ENCODE measurements at places on chromosomes 2 and 18. TPM values are rescaled to one million over a fixed set of nuclear protein-coding genes. Genes with fewer than 3 reads are reported as not detected.

DNA sequence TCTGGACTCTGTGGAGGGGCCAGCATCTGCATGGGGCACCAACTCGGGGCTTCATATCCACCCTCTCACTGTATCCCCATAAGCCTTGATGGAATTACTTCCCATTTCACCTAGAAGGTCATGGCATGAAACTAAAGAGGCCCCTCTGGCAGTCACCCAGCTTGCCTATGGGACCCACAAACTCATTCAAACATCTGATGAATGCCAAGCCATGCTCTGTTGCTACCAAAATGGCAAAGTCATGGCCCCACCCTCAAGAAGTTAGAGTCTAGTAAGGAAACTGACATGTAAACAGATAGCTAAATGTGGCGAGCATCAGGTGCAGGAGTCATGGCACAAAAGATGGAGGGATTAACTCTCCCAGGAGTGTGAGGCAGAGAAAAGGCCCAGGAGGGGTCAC, 14.5 kb downstream of the CYB5A start:
- DNase-seq = no peak

- DNase-seq = peak; percentile 45
Measured at GRCh38 chr2:234550511-234551107, 53.7 kb upstream of the ARL4C start.

DNA sequence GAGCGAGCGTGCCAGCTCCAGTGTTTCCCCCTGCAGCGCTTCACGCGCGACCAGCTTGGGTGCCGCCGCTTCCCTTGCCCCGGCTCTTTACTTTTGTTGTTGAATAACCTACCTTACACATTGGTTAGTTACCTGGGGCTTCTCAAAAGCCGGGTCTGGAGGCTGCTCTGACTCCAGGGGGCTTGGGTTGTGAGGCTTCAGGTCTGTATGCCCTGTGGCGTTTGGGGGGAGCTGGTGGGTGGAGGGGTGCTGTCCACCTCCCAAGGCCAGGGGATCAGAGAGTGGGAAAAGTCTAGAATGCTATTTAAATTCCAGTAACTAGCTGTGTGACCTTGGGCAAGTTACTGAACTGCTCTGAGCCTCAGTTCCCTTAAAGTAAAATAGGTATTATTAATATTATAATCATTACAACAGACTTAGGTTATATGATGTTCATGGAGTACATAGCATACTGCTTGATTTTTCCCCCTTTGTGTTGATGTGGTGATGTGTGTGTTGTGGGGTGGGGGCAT, 770 bp downstream of the LYPD6B start:
- DNase-seq = no peak

- DNase-seq = peak; percentile 67
Measured at GRCh38 chr2:38508311-38509039, 94.3 kb downstream of the HNRNPLL start.

GRCh38 chr18:48663931-48664847, 125.4 kb downstream of the CTIF start:
- DNase-seq = peak; percentile 22

- DNase-seq = no peak
Measured at GRCh38 chr2:75915851-75916634, 205.3 kb upstream of the GCFC2 start.

- DNase-seq = no peak
Measured at GRCh38 chr2:28835781-28836180, 25.1 kb downstream of the SPDYA start.

DNA sequence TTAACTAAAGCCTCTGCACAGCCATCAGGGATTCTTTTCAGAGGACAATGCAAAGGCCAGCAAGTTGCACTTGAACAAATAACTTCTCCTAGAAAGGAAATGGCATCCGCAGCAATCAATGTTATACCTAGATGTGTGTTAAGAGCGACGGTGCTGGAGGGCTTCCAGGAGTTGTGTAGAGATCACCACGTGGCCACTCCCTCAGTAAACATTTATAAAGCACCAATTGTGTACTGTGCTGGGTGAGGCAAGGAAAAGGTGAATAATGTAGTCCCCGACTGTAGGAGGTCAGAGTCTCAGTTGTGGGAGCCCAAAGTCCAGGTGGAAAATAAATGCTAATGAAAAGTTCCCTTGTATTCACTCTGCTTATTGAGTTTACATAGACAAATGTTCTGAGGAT, 135.0 kb downstream of the ALK start:
- DNase-seq = no peak

DNA sequence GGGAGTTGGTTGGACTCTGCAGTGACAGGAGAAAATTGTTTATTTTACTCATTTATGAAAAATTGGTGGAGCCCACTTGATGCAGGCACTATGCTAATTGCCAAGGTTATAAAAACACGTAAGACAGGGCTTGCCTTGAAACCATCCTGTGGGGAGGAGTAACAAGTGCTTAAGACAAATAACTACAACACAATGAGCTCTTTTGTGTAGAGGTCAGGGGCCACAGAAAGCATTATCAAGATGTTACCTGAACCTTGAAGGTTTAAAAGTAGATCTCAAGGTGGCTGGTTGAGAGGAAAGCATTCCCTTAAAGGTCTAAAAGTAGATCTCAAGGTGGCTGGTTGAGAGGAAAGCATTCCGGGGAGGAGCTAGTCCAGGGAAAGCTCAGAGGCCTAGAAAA, 381.8 kb upstream of the POU3F3 start:
- DNase-seq = no peak

- DNase-seq = no peak
Measured at GRCh38 chr18:63850020-63850419, 37.5 kb upstream of the SERPINB2 start.

GRCh38 chr2:218975060-218975777, 9.8 kb downstream of the FEV start:
- no peak for DNase-seq

- peak; percentile 68 for DNase-seq
Measured at GRCh38 chr2:19868701-19869580, 32.8 kb downstream of the TTC32 start.

DNA sequence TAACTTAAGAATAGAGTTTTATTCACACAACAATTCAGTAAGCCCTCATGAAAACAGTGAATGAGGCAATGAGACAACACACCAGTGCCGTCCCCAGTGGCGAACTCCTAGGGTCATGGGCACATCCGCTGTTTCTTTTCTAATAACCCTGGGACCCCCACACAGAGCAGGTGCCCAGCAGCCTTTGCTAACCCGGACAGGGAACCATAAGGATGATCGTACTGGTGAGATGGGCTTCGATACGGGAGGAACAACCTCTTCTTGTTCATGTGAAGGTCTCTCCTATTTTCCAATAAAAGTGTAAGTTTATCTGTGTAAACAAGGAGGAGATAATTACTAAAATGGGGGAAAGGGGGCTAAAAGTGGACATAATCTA, 97.4 kb upstream of the MGAT4A start:
- no peak for DNase-seq

Gene ASB18
- not detected for total RNA-seq

Gene RAB11FIP5
- total RNA-seq = 7.4 TPM

Gene ANKRD62
- total RNA-seq = not detected

Gene CREB1
- 149 TPM for total RNA-seq

Gene CFAP221
- total RNA-seq = not detected

Gene TFCP2L1
- not detected for total RNA-seq

Gene EFR3B
- total RNA-seq = 0.14 TPM

Gene DNAJC10
- 57.5 TPM for total RNA-seq

Gene RPRD1A
- total RNA-seq = 49.6 TPM

Gene TP53I3
- total RNA-seq = not detected
